ENCODE measurements at places on chromosomes 12 and 14.

- no peak for DNase-seq
These were observed 195.3 kb upstream of the BCL2L14 start for GRCh38 chr12:11875414-11875935.

DNA sequence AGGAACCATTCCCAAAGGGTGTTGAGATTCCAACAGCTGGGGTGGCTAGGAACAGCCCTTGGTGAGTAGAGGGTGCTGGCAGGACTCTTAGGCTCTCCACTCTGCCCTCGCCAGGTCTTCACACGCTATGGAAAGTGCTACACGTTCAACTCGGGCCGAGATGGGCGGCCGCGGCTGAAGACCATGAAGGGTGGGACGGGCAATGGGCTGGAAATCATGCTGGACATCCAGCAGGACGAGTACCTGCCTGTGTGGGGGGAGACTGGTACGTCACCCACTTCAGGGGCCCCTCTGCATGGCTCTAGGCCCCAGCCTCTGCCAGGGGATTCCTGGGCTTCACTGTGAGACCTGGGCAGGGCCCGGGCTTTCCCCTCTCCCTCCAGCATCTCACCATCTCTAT is 8.0 kb upstream of the SMARCD1 start:
- DNase-seq, result no peak

- peak; percentile 4 for DNase-seq
These were observed 33.3 kb upstream of the C12orf50 start for GRCh38 chr12:88062474-88062873.

DNA sequence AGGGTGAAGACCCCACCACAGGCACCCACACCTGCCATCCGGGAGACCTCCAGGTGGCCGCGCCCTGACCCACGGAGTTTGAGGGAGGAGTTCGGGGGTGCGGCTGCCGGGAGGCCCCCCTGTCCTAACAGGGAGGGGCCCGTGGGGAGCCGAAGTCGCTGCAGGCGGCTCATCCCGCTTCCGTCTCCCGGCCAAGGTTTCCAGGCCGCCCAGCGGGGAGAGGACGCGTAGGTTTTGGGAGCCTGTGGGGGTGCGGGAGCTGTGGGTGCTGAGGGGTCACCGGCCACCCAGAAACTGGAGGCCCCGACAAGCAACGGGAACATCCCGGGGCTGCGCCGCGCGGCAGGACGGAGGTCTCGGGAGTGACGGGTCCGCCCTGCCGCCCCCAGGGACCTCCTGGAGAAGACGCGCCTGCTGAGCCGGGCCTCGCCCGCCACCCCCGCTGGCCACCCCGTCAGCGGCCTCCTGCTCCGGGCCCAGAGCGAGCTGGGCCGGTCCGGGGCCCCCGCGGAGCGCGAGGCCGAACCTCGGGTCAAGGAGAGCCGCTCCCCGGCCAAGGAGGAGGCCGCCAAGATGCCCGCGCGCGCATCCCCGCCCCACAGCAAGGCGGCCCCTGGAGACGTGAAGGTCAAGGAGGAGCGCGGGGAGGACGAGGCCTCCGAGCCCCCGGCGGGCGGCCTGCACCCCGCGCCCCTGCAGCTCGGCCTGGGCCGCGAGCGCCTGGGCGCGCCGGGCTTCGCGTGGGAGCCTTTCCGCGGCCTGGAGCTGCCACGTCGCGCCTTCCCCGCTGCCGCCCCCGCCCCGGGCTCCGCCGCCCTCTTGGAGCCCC is 27.6 kb downstream of the LRCOL1 start:
- DNase-seq, result no peak

GRCh38 chr12:94260717-94261116 is 112.3 kb downstream of the PLXNC1 start:
- DNase-seq, result no peak

DNA sequence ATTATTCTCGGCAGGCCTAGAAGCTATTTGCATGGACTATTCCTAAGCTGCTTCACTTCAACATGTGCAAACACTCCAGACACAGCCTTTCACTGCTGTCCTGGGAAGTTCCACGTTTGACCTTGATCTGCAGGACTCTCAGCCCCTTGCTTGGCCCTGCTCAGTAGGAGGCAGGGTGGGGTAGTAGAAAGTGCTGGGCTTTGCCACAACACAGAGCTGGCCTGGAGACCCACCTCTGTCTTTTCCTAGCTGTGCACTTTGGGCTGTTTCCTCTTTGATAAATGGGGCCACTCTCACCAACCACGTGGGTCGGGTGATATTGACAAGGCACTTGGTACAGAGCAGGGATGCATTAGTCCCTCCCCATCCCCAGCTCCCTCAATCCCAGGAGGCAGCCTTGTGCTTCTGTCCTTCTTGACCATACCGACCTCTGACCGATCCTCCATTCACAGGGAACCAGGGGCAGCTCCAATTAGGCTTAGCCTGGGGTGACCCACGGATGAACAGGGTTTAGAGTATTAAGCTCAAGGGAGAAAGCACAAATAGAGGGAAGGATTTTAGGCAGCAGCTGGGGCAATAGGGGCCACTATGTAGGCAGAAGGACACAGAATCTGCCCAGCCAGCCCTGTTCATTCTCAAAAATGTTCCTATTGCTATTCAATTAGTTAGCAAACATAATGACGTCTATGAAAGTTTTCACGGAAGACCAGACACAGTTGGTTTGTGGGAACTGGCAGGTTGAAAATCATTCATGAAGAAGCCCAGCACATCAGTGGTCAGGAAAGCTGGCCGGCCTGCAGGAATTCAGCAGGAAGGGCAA is 63.3 kb downstream of the SYNE3 start:
- no peak for DNase-seq

DNA sequence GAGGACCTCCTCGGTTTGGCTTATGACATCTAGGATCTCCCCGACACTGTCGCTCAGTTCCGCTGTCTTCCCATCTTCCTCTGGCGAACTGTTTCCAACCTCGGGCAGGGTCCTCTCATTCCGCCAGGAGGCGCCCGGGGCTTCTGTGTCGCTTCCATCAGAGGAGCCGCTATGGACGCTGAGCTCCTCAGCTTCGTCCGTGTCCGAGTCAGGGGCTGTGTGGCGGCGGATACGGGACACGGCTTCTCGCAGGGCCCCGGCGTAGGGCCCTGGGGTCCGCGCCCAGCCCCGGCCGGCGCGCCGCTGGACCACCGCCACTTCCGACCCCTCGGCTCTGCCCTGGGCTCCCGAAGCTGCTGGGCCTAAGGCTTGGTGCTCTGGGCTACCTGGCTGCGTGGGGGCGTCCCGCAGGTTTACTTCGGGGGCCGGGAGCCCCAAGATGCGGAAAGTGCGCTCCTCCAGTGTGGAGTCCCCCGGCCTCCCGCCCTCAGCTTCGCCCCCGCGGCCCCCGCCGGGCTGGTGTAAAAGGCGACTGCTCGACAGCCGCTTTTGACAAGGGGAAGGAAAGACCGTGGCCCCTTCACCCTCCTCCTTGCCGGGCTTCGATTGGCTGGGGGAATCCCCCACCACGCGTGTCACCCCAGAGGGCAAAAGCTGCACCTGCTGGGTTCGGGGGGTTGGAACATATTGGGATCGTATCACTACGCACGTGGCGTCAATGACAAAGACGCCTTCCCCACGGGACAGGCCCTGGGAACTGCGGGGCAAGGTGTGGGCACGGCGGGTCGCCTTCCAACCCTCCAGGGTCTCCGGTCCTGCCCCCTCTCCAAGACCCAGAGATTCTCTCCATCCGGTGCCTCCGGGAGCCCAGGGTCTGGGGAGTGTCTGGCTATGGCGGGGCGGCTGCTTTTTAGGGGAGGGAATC is 2.1 kb downstream of the DDN start:
- DNase-seq, result peak; percentile 85

- no peak for DNase-seq
These were observed 116.3 kb downstream of the CFAP54 start for GRCh38 chr12:96605684-96606083.

- DNase-seq, result no peak
These were observed 81.2 kb downstream of the PRKD1 start for GRCh38 chr14:29846339-29847055.

GRCh38 chr12:114406316-114406983 is 506 bp upstream of the TBX5 start:
- DNase-seq, result no peak

DNA sequence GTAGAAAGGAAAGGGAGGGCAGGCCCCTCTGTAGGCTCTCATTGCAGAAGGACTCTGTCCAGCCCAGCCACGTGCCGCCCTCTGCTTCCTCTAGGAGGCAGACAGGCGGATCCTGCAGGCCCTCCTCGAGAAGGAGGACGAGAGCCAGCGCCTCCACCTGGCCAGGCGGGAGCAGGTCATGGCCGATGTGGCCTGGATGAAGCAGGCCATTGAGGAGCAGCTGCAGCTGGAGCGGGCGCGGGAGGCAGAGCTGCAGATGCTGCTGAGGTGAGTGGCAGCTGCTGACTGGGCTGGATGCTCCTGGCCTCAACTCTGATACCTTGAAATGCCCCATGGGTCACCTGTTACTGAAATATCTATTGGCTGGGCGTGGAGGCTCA is 10.9 kb downstream of the TCHP start:
- peak; percentile 11 for DNase-seq

DNA sequence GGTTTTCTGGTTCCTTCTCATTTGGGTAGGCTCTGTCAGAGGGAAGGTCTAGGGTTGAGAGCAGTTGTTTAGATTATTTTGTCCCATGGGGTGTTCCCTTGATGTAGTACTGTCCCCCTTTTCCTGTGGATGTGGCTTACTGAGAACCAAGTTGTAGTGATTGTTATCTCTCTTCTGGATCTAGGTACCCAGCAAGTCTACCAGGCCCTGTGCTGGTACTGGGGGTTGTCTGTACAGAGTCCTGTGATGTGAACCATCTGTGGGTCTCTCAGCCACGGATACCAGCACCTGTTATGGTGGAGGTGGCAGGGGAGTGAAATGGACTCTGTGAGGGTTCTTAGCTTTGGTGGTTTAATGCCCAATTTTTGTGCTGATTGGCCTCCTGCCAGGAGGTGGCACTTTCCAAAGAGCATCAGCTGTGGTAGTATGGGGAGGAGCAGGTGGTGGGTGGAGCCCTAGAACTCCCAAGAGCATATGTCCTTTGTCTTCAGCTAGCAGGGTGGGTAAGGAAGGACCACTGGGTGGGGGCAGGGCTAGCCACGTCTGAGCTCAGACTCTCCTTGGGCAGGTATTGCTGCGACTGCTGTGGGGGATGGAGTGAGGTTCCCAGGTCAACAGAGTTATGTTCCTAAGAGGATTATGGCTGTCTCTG is 179.3 kb upstream of the BTG1 start:
- DNase-seq, result no peak

GRCh38 chr12:124433147-124433874 is 134.1 kb downstream of the NCOR2 start:
- DNase-seq, result no peak

DNA sequence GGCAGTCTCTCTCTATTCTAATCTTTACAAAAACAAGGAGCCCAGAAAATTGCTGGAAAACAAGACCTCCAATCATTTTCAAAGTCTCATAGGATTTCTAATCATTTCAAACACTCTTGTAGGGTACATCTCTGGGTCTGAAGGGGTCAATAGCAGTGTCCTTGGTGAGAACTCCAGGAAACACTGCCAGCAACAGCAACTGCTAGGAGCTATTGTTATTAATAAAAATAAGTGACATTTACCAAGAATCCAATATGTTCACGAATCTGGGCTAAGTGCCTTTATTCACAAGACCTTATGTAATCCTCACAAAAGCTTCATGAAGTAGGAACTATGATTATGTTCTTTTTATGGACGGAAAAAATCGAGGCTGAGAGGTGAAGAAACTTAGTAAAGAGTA is 72.8 kb downstream of the TTC7B start:
- no peak for DNase-seq

DNA sequence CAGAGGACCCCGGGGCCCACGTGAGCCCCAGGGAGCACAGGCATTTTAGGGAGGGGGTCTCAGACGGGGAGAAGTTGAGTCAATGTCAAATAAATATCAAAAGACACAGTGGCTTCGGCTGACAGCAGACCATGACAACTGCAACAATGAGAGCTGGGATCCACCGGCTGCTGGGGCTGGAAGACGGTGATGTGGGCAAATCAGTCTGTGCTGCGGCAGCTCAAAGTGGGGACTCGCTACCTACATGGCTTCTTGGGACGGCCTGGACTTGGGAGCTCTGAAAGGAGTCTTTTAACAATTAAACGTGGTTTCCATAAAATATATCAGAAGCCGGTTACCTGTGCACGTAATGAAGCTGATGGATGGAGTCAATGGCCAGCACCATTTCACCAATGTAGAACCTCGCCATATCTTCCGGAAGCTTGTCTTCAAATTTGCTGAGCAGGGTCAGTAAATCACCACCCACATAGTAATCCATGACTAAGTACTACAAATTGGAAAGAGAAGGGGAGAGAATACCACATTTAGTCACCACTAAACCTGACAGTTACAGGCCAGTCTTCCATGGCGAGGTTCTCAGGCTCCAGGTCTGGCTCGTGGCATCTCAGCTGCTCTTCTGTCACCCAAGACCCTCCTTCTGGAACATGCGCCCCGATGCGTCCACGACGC is 58.0 kb downstream of the CDC42BPB start:
- no peak for DNase-seq

DNA sequence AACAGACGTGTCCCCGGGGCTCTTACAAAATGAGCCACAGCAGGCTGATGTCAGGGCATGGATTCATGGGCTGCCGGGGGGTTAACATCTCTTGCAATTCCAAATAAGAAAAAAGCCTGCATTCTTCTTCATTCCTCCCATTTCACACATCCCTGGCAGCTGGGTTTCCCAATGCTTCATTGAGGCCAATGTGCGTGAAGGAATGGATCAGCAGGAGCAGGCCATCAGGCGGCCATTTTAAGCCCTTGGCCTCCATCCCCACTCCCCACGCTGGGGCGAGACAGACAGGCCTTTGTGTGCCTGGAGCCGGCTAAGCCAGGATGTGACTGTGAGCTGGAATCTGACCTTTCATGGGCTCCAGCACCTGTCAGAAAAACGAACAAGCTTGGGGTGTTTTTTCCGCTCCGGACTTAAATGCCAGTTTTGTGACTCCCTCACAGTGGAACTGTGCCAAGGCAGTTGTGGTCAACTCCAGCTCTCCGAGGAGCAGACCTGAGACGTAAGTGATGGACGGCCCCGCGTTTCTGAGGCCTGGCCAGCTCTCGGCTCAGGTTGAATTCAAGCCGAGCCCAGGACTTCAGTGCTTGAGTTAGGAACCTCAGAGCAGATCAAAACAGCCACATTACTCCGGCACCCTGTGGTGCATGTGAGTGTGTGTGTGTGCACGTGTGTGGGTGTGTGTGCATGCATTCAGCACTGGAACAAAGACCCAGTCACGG is 133.1 kb downstream of the TMEM30B start:
- no peak for DNase-seq

GRCh38 chr12:26135010-26135420 is 10.2 kb upstream of the BHLHE41 start:
- DNase-seq, result no peak

DNA sequence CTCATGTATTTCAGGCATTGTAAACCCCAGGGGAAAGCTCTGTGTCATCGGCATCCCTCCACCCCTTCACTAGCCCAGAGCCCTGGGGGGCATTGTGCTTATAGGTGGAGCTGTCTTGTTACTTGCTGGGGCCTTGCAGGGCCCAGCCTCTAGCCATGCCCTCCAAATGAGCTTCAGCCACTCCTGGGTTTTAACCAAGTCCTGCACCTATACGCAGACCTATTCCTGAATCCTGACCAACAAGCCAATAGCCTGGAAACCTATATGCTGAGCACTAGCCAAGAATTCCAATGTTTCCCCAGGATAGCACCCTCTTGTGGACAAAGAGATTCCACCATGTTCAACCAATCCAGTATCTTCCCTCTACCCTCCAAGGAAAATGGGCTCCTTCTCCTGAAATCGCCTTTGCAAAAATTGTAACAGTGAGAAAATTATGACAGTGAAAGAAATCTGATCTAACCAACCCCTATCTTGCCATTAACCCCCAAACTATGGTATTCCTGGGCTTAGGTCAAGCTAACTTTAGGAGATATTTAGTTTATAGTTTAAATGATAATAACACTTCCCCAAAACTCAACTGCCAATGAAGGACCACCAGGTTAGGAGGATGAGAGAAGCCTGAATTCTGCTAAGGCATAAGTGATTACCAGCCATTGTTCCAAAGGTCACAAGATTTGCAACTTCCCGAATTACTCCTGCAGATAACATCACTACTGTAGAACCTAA is 55.5 kb downstream of the TTC7B start:
- DNase-seq, result peak; percentile 35

All from inflammatory macrophage (primary cell).